ENCODE measurements at places on chromosomes 12 and 14.
A peak's percentile ranks its signal among the peaks of the same experiment; 100 is the strongest.

GRCh38 chr12:124995200-124995961 is 1.9 kb downstream of the BRI3BP start:
- no peak for DNase-seq

- DNase-seq = no peak
Measured at GRCh38 chr14:34012978-34013720, 62.3 kb upstream of the EGLN3 start.

- no peak for DNase-seq
Measured at GRCh38 chr14:99312106-99312505, 40.1 kb upstream of the BCL11B start.

GRCh38 chr12:87425942-87426554 is 603.2 kb downstream of the C12orf50 start:
- no peak for DNase-seq

DNA sequence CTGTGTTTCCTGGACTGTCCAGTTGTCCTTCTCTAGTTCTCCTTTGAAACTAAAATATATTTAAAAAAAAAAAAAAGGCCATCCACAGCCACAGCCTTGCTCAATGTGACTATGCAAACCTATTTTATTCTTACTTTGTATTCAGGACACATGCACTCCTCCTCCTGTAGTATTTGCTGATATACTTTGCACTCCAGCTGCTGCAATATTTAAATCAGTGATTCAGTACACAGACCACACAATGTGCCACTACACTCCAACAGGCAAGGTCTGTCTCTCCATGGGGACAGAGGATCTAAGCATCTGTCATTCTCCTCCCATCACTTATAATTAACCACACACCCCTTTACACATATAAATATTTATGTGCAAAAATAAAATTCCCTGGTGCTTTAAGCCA is 40.2 kb upstream of the CCDC196 start:
- DNase-seq = no peak

- DNase-seq = peak; percentile 6
Measured at GRCh38 chr12:57803319-57803893, 15.1 kb downstream of the AVIL start.

DNA sequence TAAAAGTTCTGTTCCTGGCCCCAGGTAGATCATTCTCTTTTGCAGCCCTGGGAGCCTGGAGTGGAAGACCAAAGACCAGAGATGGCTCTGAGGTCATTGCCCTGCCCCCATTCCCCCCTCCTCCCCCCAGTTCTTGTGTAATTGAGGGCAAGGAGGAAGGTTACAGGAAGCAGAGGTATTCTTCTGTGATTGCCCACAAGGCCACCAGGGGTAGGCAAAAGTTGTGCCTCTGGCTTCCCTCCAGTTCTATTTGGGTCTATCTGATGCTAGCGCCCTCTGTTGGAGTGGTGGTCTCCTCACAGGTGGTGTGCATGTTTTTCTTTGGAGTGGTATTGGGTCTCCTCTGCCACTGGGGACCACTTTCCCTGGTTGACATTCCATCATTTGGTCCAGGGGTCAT is 41.2 kb upstream of the CRY1 start:
- peak; percentile 25 for DNase-seq

GRCh38 chr12:754851-755562 is 2.6 kb downstream of the WNK1 start:
- no peak for DNase-seq

DNA sequence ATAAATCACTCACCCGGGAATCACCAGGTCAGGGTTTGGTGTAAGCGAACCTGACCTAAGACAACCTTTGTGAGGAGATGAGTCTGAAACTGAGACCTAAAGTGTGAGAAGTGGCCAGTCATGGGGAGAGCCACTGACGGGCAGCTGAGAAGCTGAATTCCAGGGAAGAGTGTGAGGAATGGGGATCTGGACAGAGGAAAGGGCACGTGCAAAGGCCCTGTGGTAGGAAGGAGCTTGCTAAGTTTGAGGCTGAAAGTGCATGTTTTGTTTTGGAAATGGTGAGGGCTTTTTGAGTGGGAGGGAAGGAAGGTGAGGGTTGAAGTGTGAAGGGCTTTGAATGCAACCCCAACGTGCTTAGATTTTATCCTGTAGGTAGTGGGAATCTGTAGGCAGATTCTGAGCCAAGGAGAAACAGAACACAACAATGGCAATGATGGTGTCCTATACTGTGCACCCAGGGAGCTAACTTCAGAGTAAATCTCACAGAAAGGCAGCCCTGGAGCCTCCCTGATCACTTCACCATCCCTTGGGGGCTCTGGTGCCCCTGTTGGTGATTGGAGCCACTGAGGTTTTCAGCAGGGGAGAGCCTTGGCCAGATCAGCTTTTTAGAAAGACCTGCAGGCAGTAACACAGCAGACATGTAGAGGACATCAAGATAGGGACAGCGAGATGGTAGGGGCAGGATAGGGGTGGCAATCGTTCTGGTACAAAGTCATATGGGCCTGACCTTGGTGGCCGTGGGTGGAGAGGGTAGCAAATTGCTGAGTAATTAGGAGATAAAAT is 37.5 kb upstream of the CHGA start:
- DNase-seq = no peak

- DNase-seq = no peak
Measured at GRCh38 chr12:43776498-43776897, 17.7 kb downstream of the IRAK4 start.

DNA sequence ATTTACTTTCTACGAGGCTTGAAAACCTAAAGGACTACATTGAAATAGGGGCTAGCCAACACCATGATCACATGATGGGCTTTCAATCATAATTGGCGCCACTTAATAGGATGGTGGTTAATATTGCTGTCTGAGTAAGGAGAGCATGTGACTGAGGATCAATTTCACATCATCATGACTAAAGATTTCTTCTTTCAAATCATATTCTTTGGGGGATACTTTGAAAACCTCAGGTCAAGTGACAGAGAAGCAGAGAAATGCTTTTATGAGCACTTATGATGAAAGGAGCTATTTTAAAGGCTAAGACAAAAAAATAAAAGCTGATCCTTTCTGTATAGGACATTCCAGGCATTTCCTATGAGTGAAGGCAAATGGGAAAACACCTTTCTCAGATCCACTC is 42.9 kb upstream of the KRAS start:
- DNase-seq = no peak

DNA sequence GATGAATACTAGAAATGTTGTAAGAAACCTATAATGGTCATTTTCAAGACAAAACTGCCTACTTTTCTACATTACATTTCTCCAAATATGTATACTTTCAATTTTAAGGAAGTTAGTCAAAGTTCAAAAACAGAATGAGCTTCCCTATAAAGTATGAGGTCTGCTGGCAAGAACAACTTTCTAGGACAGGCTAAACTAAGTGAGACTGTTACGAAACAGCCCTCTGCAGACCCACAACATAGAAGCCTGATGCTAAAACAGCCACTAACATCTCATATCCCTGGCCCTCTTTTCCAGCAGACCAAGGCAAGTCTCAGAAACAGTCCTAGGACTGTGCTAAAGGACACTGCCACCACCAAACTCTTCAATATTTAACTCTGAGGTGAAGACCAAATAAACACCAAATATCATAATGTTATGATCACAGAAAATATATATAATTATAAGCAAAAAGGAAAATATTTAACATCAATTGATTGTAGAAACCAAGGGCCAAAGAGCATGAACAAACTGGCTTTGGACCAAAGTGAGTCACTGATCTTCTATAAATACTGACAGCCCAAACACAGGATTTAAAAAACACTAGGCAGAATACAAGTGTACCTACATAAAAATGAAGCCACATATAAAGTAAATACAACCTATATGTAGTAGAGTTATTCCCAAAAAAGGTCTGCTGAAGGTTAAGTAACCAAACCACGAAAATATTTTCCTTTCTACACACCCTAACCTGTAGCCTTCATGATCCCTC is 27.7 kb downstream of the PPP4R3A start:
- DNase-seq = no peak

DNA sequence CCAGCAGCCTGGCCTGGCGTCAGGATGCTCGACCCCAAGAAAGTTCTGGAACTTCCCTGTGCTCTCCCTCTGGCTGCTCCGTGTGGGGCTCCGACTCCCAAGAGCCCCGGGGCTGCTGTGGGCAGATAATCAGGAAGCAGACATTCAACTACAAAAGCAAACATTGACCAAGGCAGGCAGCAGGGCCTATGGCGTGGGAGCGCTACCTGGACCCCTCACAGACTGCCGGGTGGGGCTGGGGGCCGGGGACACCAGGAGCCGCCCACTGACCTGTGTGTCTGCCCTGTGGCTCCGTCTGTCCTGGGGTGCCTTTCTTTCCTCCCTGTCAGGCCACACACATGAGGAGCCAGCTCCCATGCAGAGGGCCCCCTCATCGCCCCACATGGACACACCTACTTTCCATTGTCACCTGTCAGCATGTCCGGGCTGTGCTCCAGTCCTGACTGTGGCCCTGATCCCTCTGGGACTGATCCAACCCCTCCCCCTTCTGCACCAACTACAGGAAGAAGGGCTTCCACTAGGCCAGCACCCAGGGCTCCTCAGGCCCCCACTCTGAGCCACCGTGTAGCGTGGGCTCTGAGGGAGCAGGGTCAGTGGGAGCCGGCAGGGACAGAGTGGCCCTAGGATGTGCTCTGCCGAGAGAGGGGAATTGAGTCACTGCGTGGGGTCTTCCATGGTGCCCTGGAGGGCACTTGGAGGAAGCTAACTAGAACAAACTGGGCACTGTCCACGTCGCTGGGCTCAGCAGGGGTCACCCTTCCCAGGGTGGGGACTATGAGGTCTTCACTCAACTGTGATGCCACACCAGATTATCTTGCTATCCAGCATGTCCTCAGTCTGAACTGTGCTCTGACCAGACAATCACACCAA is 215.4 kb upstream of the C14orf180 start:
- no peak for DNase-seq

DNA sequence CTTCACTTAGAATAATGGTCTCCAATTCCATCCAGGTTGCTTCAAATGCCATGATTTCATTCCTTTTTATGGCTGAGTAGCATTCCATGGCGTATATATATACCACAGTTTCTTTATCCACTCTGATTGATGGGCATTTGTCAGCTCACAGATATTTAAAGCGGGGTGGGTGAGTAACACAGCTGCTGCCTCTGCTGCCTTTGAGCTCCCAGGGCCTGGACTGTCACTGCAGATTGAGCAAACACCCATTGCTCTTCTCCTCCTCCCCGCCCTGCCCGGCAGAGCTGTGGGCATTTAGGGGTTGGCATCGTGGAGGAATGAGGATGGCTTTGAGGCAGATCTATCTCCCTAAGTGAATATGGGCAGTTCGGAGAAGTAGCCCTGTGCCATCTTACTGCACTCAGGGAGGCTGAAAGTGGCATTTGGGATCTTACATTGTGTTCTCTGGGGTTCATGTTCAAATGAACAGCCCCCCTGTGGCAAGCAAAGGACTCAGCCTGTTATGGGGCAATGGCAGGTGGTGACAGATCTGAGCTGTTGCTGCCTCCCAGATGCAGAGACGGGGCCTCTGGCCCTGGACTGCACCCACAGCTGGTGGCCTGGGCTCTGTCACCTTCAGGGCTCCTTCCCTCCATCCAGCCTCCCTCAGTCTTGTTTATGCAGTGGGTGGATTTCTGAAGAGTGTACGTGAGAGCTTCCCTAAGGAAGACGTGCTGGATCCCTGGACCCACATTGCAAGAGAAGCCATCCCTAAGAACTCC is 4.9 kb downstream of the RFLNA start:
- no peak for DNase-seq

DNA sequence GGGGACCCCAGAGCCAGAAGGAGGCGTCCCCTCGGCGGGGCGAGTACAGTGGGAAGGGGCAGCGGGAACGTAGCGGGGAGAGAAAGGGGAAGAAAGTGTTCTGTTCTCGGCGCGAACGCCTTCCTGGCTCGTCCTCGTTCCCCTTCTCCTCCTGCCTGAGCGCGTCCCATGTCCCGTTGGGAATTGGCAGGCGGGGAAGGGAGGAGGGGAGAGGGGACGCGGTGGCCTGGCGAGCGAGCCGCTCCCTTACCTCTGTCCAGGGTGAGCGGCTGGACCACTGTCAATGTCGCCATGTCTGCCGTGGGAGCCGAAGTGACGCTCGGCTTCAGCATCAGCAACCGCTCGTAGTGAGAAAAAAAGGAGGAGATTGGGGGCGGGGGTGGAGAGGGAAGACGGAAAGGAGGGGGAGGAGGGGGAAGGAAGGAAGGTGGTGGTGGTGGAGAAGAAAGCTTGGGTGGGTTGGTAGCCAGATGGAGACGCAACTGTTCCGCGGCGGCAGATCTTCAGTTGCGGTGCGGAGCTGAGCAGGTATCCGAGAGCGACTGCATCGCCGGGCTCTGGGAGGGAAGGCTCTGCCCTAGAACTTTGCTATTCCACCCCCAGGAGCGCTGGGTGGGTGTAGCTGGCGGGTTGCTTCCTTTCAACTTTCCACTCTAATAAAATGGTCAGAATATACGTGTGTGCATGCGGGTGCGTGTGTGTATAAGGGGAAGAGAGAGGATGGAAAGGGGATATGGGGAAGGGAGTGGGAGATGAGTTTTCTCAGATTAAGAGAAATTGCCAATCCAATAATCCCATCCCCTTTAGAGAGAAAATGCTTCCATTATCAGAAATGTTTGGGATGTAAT is at the start of gene LIN7A:
TSS of gene LIN7A (minus strand) at position 544 of the 848 bp plus-strand sequence. CDS start at position 332, 212 bp downstream.
- DNase-seq = no peak

GRCh38 chr12:79402606-79403005 is 288.2 kb downstream of the PAWR start:
- no peak for DNase-seq

GRCh38 chr12:72037006-72037795 is 98.6 kb downstream of the TPH2 start:
- DNase-seq = no peak

GRCh38 chr14:96039633-96040311 is 610 bp downstream of the C14orf132 start:
- DNase-seq = no peak

DNA sequence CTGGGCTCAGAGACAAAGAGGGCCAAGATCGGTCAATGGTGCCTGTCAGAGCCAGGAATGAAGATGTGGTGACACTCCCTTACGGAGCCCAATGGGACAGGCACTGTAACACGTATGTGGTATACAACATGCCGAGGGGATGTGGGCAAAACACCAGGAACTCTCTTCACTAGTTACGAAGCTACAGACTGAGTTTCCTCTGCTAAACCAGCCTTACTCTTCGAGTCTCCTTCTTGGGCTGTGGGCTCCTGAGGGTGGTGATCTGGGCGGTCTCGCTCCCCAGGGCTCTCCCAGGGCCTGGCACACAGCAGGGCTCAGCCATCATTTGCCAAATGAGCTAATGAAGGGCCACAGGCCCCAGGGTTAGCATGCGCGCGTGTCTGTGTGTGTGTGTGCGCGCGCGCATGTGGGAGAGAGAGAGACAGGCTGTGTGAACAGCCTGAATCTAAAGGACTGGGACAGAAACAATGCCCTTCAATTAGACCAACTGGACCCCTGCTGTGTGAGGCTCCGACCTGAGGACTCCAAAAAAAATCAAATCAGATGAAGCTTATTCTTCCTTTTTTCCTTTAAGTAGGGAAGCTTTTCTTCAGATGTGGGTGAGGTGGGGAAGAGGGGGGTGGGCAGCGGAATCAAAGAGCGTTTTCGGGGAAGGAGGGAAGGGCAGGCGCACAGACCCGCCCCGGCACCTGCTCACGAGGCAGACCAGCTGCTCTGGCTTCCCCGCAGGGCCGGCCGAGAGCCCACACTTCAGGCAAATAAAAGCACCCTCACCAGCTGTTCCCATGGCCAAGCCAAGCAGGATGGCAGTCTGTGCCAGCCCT is 42.5 kb downstream of the CCDC88C start:
- no peak for DNase-seq

Data from stimulated activated CD4-positive, alpha-beta T cell treated with anti-CD3 and anti-CD28 coated beads, Interleukin-4, amount 100 ng/mL, for 48 hours (primary cell).